ENCODE measurements at places on chromosomes 7 and 10. TPM values are rescaled to one million over a fixed set of nuclear protein-coding genes. Genes with fewer than 3 reads are reported as not detected.

DNA sequence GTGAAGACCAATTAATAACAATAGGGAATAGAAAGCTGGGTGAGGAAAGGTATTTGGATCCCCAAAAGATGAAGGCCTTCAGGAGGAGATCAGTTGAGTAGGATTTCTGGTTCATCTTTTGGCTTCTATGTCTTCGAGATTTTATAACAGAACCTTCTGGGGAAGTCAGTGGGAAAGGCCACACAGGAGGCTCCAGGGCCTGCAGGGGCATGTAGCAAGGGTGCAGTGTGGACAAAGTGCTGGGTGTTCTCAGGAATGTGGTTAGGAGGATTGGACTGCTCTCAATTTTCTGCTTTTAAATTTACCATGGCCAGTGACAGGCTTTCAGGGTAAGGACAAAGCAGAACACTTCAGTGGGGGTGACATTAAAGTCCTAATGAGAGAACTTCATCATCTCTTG is 378.0 kb downstream of the CCSER2 start:
- peak; percentile 25 for DNase-seq

DNA sequence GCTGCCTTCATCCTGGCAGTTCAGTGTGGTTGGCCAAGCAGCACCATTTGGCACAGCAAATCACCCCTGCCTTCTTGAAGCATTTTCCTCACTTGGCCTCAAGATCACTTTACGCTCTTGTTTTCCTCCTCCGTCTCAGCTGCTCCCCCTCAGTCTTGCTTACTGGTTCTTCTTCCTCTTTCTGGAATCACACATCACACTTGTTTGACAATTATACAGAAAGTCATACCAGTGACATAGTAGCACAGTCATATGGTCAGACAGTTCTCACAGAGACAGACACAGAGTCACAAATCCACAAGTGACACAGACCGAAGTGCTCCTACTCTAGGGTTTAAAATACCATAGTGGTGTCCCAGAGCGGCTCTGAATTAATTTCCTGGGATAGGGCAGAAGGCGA is 43.8 kb upstream of the ARL4A start:
- DNase-seq: no peak

DNA sequence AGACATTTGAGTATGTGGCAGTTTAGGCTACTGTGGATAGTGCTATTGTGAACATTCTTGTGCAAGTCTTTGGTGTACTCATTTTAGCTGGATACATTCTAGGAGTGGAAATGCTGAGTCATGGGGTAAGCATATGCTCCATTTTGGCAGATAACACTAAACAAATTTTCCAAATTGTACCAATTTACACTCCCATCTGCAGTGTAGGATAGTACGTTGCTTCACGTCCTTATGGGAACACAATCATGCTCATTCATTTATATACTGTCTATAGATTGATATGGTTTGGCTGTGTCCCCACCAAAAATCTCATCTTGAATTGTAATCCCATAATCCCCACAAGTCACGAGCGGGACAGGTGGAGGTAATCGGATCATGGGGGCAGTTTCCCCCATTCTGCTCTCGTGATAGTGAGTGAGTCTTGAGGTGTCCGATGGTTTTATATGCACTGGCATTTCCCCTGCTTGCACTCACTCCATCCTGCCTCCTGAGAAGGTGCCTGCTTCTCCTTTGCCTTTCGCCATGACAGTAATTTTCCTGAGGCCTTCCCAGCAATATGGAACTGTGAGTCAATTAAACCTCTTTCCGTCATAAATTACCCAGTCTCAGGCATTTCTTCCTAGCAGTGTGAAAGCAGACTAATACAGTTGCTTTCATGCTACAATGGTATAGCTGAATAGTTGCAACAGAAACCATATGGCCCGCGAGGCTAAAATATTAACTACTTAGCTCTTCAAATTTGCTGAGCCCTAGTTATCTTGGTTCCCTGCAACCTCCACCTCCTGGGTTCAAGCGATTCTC is 25.6 kb downstream of the RNF216 start:
- no peak for DNase-seq

DNA sequence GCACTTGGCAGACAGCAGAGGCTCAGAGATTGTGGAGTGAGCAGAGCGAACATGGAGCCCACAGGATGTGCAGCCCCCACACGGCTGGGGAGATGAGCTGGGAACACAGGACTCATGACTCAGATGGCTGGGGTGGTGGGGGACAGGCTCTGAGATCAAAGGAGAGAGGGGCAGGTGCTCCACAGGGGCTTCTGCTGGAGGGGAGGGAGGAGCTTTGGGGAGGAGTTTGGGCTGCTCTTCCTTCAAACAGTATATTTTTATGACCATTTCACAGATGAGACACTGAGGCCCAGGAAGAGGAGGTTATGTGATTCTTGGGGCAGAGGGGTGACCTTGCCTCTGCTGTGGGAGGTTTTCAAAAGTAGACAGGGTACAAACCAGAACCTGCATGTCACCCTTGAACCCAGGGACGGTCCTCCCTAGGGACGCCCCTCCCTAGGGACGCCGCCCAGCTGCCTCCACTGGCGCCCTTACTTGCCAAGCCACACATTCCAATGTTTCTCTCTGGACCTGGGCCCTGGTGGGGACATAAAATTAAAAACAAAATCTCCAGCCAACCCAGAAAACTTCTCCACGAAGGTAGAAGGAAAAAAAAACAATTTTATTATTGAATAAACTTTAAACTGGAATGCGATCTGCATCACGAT is 981 bp upstream of the CRYGN start:
- DNase-seq: no peak

DNA sequence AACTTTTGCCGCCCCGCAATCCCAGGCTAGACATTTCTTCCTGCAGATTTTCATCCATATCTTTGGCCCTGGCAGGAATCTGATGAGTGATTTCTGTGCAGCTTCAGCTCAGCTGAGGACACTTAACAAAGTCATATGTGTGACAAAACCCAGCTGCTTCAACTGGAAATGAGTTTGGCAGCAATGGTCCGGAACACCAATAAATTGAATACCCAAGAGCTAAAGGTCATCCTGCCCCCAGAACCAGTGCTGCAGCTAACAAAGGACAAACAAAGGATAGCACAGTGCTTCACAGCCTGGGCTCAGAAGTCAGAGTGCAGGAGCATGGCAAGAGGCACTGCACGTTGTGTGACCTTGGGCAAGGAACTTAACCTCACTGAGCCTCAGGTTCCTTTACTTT is 40.0 kb upstream of the TRIL start:
- DNase-seq: no peak

DNA sequence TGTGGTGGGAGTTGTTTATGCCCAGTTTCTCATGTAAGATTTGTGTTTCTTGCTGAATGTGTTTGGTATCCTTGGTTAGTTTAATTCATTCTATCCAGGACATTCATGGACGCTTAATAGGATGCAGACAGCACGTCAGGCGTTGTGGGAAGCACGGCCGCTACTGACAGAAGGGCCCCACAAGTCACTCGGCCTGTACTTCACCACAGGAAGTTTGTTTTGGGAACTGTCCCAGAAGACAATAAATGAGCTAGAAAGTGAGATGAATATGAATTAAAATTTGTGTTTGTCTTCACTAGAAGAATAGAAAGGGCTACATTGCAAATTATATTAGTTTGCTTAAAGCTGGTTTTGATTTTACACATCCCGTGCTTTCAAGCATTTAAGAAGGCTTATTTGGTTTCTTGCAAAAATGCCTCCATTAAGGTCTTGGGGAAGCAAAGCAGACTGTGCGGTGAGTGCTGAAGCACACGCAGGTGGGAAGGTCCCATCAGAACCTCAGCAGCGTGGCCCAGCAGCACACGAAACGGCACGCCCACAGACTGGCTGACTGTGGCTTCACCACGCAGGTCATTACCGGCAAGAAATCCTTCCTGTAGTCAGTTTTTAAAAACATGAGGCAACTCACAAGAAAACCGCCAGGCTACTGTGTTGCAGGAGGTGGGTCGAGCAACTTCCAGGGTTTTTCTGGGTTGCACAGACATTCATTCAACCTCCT is 74.1 kb downstream of the VIPR2 start:
- DNase-seq: no peak

GRCh38 chr7:88666626-88667025 is 92.9 kb upstream of the ZNF804B start:
- no peak for DNase-seq

DNA sequence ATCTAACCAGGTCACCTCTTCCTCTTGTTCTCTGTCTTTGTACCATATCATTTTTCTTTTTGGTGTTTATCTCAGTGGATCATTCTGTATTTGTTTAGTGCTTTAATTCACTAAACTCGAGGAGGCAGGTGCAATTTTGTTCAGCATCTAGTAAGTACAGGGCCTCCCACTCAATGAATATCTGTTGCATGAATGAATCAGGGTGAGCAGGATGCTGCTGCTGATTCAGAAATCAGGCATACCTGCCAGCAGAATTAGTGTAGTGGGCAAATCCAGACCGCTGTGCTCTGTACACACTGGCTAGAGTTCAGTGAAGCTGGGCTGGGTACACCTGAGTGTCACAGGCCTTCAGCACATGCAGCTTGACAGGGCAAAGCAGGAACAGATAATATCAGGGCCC is 511.9 kb downstream of the SUGCT start:
- no peak for DNase-seq

- DNase-seq: no peak
Observed at GRCh38 chr7:138712652-138713051, 11.5 kb upstream of the SVOPL start.

DNA sequence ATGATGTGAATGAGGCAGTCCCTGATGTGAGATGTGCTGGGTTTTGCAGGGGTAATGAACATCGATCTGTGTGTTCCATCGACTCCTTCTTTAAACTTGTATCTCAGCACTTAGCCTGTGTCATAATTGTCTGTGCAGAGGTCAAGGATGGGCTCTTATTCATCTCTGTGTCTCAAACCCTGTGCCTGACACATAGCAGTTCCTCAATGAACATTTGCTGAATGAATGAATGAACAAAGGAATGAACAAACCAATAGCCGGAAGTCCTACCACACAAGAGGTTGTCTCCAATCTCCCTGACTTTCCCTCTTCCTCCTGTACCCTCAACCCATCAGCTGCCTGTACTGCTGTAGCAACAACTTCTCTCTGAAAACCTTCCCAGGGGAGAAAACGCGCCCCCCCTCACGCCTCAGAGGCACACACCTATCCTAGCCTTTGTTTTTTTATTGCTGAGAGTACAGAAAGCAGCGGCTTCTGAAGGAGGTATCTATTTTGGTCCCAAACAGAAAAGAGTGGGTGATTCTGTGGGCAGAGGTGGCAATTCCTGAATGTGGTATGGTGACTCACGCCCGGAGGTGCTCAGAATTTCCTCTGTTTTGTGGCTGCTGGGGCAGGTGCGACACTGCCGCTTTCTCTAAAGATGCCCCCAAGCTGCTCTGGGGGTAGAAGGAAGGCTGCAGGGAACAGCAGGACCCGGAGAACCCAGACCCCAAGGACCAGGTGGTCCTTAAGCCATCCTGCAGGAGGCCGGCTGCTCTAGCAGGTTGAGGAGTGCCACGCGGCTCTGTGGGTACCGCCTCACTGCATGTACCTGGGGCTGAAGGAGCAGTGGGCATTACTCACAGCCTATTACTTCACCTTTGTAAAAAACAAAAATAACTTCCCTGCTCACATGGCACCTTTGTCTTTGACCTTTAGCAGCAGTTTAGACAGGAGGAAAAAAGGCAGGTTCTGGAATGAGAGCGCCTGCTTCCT is 9.6 kb downstream of the IL2RA start:
- no peak for DNase-seq

DNA sequence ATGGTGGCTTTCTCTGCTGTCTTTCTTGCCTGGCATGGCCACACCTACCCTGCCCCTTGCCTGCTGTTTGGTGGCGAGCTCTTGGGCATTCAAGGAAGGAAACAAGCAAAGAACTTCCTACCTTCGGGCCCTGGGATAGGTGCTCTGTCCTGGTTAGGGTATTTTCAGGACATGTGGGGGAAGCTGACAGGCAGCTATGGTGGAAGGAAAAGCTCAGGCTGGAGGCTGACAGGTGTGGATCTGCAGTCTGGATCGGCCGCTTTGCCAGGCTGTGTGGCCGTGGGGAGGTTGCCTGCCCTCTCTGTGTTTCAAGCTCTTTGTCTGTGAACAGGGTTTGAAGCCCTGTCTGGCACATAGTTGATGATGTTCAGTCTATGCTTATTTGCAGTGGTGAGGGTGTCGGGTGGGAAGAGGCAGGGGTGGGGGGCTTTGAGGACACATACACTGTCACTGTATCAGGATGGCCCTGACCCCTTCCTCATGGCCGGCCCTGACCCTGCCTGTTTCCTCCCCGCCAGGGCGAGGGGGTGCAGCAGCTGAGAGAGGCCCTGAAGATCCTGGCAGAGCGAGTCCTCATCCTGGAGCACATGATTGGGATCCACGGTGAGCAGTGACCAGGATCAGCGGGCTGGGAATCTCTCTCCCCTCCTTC is 73.7 kb downstream of the MYL10 start:
- DNase-seq: no peak

The PDZD7 gene
- total RNA-seq: 0.85 TPM

The HGF gene
- total RNA-seq: not detected

The FAM180A gene
- total RNA-seq: 2.6 TPM

DNA sequence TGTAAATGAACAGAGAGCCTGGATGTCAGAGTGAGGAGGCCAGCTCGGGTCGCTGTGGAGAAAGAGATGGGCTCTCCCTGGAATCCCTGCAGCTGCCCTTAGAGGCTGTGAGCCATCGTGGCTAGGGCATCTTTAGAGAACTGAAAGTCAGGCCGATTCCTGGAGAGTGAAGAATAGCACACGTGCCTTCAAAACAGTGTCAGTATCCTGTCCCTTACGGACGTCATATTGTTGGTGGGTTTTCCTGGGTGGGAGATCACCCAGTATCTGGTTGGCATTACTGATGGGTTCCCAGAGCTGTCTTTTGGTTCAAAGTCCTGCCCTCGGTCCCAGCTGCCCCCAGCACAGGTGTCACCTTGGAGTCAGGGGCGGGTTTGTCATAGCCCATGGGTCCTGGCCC is 25.3 kb downstream of the IKZF1 start:
- no peak for DNase-seq

GRCh38 chr7:97019710-97020225 is 4.9 kb downstream of the DLX5 start:
- no peak for DNase-seq

The IL6 gene
- total RNA-seq: 0.28 TPM

DNA sequence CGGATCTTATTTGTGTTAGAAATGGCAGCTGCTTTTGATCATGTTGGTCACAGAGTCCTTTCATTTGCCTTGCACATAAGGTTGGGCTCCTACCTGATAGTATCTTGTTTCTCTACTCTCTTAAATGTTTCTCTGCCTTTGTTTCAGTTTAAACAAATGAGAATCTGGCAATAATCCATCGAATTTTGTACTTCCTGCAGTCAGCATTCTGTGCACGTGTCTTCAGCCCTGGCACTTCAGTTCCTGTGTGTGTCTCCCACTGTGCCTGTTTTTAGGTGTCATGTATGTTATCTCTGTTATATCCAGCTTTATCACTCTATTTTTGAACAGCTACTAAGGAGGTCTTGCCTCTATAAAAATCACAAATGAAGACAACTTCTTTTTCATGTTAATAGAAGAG is 28.4 kb upstream of the PTER start:
- no peak for DNase-seq

DNA sequence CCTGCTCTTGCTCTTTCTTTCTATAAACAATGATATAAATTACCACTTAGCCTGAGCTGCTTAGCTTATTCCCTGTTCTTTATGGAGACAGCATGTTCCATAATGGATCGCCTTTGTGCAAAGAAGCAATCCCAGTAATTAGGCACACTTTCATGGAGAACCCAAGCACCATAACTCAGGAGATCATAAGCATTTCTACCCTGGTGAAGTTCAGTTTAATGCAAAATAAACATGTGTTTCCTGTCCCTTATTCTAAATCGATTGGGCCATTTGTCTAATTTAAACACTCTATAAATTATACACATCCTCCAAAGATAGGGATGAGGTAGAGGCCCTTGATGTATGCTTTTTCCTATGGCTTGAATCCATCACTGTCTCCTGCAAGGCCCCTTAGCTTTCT is 75.8 kb upstream of the TMEM72 start:
- no peak for DNase-seq

Measured in foreskin keratinocyte (primary cell).